ENCODE measurements at places on chromosomes 6 and 20.

DNA sequence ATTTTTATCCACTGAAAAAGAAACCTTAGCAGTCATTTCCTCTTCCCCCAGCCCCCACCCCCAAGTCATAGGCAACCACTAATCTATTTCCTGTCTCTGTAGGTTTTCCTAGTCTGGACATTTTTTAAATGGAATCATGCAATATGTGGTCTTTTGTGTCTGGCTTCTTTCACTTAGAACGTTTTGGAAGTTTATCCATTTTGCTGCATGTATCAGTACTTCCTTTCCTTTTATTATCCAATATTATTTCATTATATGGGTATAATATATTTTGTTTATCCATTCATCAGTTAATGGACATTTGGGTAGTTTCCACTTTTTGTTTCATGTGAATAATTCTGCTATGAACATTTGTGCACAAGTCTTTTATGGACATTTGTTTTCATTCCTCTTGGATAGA, 99.3 kb upstream of the BMP5 start:
- no peak for DNase-seq

GRCh38 chr6:20333721-20334269, 67.9 kb upstream of the E2F3 start:
- no peak for DNase-seq

GRCh38 chr20:52305858-52306257, 114.3 kb upstream of the ZFP64 start:
- DNase-seq = no peak

- no peak for DNase-seq
These were observed 155.1 kb upstream of the MMS22L start for GRCh38 chr6:97438011-97438671.

DNA sequence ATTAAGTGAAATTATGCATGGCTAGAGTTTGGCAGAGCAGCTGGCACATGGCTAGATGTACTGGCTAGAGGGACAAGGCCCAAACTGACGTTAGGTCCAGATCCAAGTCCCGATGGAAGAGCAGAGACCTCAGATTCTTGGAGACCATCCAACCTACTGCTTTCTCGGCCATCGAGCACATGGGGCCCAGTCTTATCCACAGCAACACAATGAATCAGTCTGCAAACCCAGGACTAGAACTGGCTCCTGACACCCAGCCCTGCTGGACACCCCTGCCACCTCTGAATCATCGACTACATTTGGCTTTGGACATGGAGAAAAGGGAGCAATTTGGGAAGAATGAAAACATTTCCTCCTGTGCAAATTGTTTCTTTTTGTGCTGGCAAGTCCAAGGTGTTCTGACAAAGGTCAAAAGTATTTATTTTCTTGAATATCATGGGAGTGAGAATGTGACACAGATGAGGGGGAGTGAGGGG, 23.9 kb upstream of the YWHAB start:
- no peak for DNase-seq

DNA sequence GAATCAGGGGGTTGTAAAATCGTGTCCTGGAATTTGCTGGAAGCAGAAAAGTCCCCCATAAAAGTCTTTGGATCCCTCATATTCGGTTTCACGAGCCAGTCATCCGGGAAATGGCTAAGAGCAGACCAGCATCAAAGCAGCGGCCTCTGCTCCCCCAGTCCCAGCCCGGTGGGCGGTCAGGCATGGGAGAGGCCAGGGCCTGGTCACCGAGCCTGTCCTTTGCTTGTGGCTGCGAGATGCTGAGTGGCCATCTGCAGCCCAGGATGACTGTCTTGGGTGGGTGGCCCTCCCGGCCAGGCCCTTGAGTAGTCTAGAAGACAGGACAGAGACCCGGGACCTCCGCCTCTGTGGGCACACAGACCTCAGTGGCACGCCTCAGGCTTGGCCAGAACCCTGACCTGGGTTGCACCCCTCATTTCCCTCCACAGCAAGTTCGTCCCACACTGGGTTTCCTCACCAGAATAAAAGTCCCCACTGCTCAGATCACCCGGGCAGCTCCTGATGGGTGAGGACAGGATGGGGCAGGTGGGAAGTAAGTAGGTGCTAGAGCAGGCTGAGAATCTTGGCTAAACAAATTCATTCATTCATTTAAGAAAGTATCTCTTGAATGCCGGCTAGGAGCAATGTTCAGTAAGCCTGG, 172.1 kb downstream of the BMP7 start:
- DNase-seq = no peak
